ENCODE measurements at places on chromosomes 12 and 14.
A peak's percentile ranks its signal among the peaks of the same experiment; 100 is the strongest.

DNA sequence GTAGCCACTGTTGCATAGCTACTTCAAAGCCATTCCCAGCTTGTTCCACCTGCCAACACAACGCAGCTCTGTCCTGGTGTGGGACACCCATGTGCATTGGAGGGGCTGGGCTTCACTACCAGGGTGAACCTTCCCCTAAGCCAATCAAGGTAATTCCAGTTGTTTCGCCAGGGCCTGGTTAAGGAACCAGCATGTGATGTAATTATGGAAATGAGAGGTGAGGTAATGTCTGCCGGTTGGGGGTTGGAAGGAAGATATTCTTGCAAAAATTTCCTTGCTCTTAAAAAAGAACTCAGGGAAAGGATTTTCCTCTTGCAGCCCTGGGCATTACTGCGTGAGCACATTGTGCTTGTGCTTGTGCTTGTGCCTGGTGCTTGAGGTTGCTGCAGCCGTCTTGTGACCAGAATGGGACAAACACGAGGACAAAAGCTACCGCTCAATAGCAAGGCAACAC, 14.9 kb downstream of the TUBA1C start:
- H3K4me3 ChIP-seq, result no peak overlapping the region
- no peak overlapping the region for H3K27ac ChIP-seq
- peaks cover 3% of the 10 kb centered on the region for H3K36me3 ChIP-seq
- DNase-seq, result no peak

- no peaks in the 10 kb centered on the region for H3K4me1 ChIP-seq
- H3K36me3 ChIP-seq, result no peaks in the 10 kb centered on the region
- no peak overlapping the region for H3K27ac ChIP-seq
- DNase-seq, result no peak
These were observed 476.5 kb downstream of the FOXG1 start for GRCh38 chr14:29242755-29243754.

- DNase-seq, result no peak
- H3K4me3 ChIP-seq, result no peak overlapping the region
- no peaks in the 10 kb centered on the region for H3K36me3 ChIP-seq
- no peaks in the 10 kb centered on the region for H3K27me3 ChIP-seq
- H3K4me1 ChIP-seq, result peaks cover 43% of the 10 kb centered on the region
These were observed 76.2 kb downstream of the ZFP36L1 start for GRCh38 chr14:68716698-68717097.

GRCh38 chr12:92703786-92704185, 997 bp downstream of the PLEKHG7 start:
- H3K27ac ChIP-seq, result no peak overlapping the region
- no peaks in the 10 kb centered on the region for H3K27me3 ChIP-seq
- no peaks in the 10 kb centered on the region for H3K36me3 ChIP-seq
- H3K4me1 ChIP-seq, result peaks cover 4% of the 10 kb centered on the region
- H3K4me3 ChIP-seq, result no peak overlapping the region

DNA sequence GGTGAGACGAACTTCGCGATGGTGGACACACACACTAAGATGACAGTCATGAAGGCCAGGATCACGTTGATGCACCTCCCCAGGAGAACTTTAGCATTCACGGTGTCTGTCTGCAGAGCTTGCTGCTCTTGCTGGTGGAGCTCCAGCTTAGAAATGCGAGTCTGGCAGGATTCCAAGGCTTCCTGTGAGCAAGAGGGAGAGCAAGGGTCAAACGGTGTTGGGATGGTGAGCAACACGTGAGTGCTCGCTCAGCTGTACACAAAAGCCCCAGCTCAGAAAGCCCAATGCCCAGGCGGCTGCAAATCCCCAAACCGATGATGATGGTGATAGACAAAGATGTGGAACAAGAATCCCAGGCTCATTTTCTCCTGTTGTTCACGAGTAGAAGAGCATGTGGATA, 78.8 kb downstream of the TMCC3 start:
- no peaks in the 10 kb centered on the region for H3K27me3 ChIP-seq
- H3K27ac ChIP-seq, result no peak overlapping the region
- H3K4me1 ChIP-seq, result peaks cover 2% of the 10 kb centered on the region
- H3K4me3 ChIP-seq, result no peak overlapping the region

- H3K4me1 ChIP-seq, result no peaks in the 10 kb centered on the region
- H3K27me3 ChIP-seq, result peaks cover 5% of the 10 kb centered on the region
- H3K36me3 ChIP-seq, result no peaks in the 10 kb centered on the region
- DNase-seq, result no peak
These were observed 48.8 kb downstream of the NUAK1 start for GRCh38 chr12:106089935-106090334.

DNA sequence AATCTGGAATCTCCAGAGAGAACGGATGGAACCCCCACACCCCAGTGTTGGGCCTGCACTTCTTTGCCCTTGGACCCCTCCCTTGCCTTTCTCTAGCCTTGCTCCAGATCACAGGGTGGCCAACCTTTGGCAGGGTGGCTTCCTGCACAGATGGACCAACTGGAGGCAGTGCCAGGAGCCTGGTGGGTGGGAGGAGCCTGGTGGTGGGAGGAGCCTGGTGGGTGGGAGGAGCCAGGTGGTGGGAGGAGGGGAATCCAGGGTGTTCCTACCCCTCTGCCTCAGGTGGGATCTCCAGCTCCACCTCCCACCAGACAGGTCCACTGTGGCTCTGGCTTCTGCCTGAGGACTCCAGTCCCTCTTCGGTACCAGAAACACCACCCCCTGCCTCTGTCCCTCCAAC, 15.0 kb upstream of the ORAI1 start:
- H3K4me3 ChIP-seq, result no peak overlapping the region
- peaks cover 16% of the 10 kb centered on the region for H3K4me1 ChIP-seq
- no peak for DNase-seq

DNA sequence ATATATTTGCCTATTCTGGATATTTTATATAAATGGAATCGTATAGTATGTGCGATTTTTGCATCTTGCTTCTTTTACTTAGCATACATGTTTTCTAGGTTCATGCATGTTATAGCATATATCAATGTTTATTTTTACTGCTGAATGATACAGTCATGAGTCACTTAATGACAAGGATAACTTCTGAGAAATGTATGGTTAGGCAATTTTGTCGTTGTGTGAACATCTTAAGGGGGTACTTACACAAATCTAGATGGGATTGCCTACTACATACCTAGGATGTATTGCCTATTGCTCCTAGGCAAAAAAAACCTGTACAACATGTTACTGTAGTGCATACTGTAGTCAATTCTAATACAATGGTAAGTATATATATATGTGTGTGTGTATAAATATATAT, 8.8 kb downstream of the USP15 start:
- peaks cover 78% of the 10 kb centered on the region for H3K4me1 ChIP-seq
- H3K27me3 ChIP-seq, result no peaks in the 10 kb centered on the region
- H3K4me3 ChIP-seq, result peak overlapping the region; percentile 59
- H3K36me3 ChIP-seq, result peaks cover 5% of the 10 kb centered on the region
- H3K27ac ChIP-seq, result peak overlapping the region; percentile 83
- no peak for DNase-seq

DNA sequence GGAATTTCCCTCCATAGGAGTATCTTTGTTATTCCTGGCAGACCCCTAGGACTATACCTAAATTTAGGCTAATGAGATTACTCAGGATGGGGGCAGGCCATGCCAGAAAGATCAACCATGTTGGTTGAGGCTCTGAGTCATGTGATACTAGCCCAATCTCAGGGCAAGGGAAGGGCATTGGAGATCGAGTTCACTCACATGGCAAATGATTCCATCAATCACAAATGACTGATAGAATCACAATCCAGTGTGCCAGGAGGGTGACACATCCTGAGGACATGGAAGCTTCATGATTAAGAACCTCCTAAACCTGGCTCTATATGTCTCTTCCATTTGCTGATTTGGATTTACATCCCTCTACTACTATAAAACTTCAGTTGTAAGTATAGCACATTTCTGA, 182.3 kb downstream of the NTF3 start:
- peaks cover 15% of the 10 kb centered on the region for H3K27me3 ChIP-seq
- no peaks in the 10 kb centered on the region for H3K36me3 ChIP-seq
- H3K4me1 ChIP-seq, result no peaks in the 10 kb centered on the region

DNA sequence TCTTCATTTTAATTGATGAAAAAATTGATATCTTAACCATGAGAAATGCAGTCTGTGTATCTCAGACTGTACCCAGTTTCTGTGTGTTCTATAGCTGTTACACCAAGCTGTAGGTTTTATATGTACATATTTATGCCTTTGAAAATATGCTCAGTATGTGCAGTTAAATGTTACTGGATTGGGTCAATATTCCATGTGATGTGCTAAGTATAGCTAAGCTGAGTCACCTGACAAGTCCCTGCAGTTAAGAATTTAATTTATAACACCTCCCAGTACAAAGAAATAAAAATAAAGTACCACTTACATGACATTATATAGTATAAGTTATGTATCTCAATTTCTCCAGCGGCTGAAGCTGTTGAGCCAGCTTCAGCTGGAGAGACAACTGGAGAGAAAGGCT, 984.0 kb downstream of the GALC start:
- no peak overlapping the region for H3K4me3 ChIP-seq
- H3K27ac ChIP-seq, result no peak overlapping the region
- DNase-seq, result no peak
- no peaks in the 10 kb centered on the region for H3K4me1 ChIP-seq
- H3K36me3 ChIP-seq, result no peaks in the 10 kb centered on the region
- no peaks in the 10 kb centered on the region for H3K27me3 ChIP-seq

DNA sequence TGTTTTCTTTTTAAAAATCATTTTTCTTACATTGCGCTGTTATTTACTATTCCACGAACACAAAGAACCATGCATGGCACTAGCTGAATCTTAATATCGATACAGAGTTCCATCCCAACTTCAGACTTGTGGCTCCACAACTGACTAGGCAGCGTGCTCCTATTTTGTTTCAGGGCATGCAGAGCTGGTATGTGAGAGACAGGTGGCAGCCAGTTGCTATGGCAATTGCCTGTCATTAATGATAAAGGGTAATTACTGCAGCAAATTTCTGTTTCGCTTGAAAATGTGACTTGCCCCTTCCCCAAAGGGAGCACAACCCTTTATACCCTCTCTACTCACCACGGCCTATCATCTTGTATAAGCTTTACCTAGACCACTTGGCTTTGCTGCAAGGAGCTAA, 113.1 kb upstream of the G2E3 start:
- H3K4me3 ChIP-seq, result no peak overlapping the region
- H3K4me1 ChIP-seq, result no peaks in the 10 kb centered on the region
- H3K27me3 ChIP-seq, result no peaks in the 10 kb centered on the region
- no peaks in the 10 kb centered on the region for H3K36me3 ChIP-seq

- H3K36me3 ChIP-seq, result peaks cover 12% of the 10 kb centered on the region
- H3K4me1 ChIP-seq, result peaks cover 19% of the 10 kb centered on the region
- no peak for DNase-seq
- H3K27me3 ChIP-seq, result no peaks in the 10 kb centered on the region
These were observed 21.6 kb upstream of the TMEM229B start for GRCh38 chr14:67510121-67510520.

GRCh38 chr12:57236201-57236924, 6.9 kb downstream of the SHMT2 start:
- H3K4me3 ChIP-seq, result no peak overlapping the region
- H3K27me3 ChIP-seq, result peaks cover 53% of the 10 kb centered on the region
- H3K36me3 ChIP-seq, result peaks cover 29% of the 10 kb centered on the region

DNA sequence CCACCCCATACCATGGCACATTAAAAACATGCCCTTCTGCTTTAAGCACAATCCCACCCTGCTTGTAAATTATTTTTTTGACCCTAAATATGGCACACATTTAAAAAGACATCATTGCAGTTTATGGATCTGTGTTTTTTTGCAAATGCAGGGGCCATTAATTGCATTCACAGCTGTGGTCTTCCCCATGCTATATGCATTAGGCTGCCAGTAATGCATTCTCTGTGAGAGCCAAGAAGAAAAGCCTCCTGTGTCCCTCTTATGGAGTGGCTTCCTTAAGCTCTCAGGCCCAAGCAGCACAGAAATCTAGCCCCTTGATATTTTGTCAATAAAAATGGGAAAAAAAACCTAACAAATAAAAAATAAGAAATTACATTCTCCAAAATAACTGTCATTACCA, 20.4 kb upstream of the COCH start:
- no peak overlapping the region for H3K27ac ChIP-seq
- H3K4me3 ChIP-seq, result no peak overlapping the region
- no peaks in the 10 kb centered on the region for H3K4me1 ChIP-seq
- H3K27me3 ChIP-seq, result peaks cover 57% of the 10 kb centered on the region

DNA sequence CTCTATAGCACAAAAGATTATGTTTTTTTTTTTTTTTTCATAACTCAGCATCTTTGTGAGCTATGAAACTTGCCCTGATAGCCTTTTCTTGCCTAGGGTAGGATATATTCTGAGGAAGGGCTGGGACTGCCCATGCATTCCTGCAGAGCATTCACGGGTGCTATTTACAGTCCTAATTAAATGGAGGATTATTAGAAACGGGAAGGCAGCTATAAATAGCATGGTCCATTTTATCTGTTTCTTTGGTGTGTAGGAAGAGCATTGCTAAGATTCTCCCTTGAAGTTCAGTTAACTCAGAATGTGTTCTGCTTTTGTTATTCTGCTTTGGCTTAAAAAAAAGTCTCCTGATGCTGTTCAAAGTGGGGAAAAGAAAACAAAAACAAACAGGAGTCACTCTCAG, 630.9 kb downstream of the DIO2 start:
- H3K4me3 ChIP-seq, result no peak overlapping the region
- no peaks in the 10 kb centered on the region for H3K36me3 ChIP-seq
- DNase-seq, result no peak
- H3K4me1 ChIP-seq, result no peaks in the 10 kb centered on the region
- H3K27ac ChIP-seq, result no peak overlapping the region

- H3K27ac ChIP-seq, result no peak overlapping the region
- H3K4me1 ChIP-seq, result no peaks in the 10 kb centered on the region
- H3K36me3 ChIP-seq, result no peaks in the 10 kb centered on the region
- no peak for DNase-seq
- no peak overlapping the region for H3K4me3 ChIP-seq
These were observed 305.9 kb downstream of the NUAK1 start for GRCh38 chr12:105832806-105833205.

GRCh38 chr12:93996321-93996720, 152.1 kb upstream of the PLXNC1 start:
- no peak overlapping the region for H3K27ac ChIP-seq
- no peaks in the 10 kb centered on the region for H3K36me3 ChIP-seq
- no peak for DNase-seq
- no peaks in the 10 kb centered on the region for H3K4me1 ChIP-seq
- no peak overlapping the region for H3K4me3 ChIP-seq

DNA sequence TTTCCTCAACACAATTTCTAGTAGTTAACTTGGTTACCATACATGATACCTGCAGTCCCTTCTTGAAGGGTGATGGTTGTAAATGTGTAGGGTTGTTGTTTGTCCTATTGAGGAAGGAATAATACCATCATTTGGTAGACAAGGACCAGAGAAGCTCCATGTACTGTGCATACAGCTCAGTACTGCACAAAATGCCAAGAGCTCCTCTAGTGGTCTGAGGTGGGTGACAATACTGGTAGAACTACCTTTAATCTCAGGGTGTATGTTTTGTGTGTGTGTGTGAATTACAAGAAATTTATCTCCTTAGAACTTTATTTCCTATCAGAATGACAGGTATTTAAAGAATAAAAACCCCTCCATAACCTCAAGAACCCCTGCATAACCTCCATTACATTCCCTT, 575.3 kb downstream of the TMTC2 start:
- H3K36me3 ChIP-seq, result no peaks in the 10 kb centered on the region
- no peak overlapping the region for H3K4me3 ChIP-seq
- H3K27ac ChIP-seq, result no peak overlapping the region
- H3K27me3 ChIP-seq, result no peaks in the 10 kb centered on the region
- DNase-seq, result no peak
- no peaks in the 10 kb centered on the region for H3K4me1 ChIP-seq
